ENCODE measurements at places on chromosomes 13 and 19. TPM values are rescaled to one million over a fixed set of nuclear protein-coding genes. Genes with fewer than 3 reads are reported as not detected.
A peak's percentile ranks its signal among the peaks of the same experiment; 100 is the strongest.

The ACP7 gene
- not detected for total RNA-seq

The FXYD1 gene
- total RNA-seq: 6.8 TPM

The ZNF302 gene
- total RNA-seq: 12.2 TPM

The RNF126 gene
- 16.9 TPM for total RNA-seq

The RASAL3 gene
- 2.4 TPM for total RNA-seq

The CYP2F1 gene
- not detected for total RNA-seq

The MBD3L3 gene
- not detected for total RNA-seq

The MIA gene
- total RNA-seq: 0.79 TPM

- no peak overlapping the region for H3K4me3 ChIP-seq
- no peak for DNase-seq
- H3K4me1 ChIP-seq: no peaks in the 10 kb centered on the region
- no peaks in the 10 kb centered on the region for H3K27me3 ChIP-seq
- no peak overlapping the region for H3K27ac ChIP-seq
Observed at GRCh38 chr13:37067874-37068273, 8.4 kb upstream of the SUPT20H start.

DNA sequence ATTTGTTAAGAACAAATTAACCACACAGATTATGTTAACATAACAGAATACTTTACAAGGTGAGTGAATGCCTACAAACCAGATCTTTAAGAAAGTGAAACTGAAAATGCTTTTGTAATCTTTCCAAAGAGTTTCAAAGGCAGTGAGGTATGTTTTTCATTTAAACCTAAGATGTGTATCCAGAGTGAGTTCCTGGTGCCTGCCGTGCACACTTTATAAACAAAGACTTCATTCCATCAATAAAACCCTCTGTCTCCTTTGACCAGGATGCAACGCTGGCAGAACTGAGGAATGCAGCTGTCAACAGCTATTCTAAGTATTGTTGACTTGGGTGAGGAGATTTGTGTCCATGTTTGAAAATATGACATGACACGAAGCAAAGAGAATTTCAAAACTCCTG is 344.6 kb downstream of the DNAJC15 start:
- no peak overlapping the region for H3K4me3 ChIP-seq
- H3K36me3 ChIP-seq: no peaks in the 10 kb centered on the region
- DNase-seq: no peak
- peak overlapping the region; percentile 36 for H3K27ac ChIP-seq
- peaks cover 5% of the 10 kb centered on the region for H3K4me1 ChIP-seq
- no peaks in the 10 kb centered on the region for H3K27me3 ChIP-seq

- H3K4me1 ChIP-seq: no peaks in the 10 kb centered on the region
- no peak overlapping the region for H3K4me3 ChIP-seq
- H3K27me3 ChIP-seq: no peaks in the 10 kb centered on the region
- no peak for DNase-seq
Observed at GRCh38 chr13:29654843-29655547, 59.5 kb upstream of the SLC7A1 start.

DNA sequence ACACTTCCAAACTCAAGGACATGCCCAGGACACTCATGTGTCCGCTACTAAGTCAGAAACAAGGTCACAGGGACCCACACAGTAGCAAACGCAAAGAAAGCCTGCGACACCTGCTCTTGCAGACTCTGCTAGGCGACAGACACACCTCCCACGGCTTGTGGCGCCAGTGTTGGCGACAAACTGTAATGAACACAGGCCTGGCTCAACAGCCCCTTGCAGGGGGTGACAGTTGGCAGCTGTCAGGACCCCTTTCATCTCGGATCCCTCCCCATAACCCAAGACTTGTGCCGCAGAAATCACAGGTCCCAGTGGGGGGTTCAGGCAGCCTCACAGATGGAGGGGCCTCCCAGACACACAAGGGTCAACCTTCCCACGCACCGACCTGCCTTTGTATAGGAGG is 364 bp downstream of the CKM start:
- DNase-seq: no peak
- H3K4me3 ChIP-seq: no peak overlapping the region
- H3K36me3 ChIP-seq: no peaks in the 10 kb centered on the region

DNA sequence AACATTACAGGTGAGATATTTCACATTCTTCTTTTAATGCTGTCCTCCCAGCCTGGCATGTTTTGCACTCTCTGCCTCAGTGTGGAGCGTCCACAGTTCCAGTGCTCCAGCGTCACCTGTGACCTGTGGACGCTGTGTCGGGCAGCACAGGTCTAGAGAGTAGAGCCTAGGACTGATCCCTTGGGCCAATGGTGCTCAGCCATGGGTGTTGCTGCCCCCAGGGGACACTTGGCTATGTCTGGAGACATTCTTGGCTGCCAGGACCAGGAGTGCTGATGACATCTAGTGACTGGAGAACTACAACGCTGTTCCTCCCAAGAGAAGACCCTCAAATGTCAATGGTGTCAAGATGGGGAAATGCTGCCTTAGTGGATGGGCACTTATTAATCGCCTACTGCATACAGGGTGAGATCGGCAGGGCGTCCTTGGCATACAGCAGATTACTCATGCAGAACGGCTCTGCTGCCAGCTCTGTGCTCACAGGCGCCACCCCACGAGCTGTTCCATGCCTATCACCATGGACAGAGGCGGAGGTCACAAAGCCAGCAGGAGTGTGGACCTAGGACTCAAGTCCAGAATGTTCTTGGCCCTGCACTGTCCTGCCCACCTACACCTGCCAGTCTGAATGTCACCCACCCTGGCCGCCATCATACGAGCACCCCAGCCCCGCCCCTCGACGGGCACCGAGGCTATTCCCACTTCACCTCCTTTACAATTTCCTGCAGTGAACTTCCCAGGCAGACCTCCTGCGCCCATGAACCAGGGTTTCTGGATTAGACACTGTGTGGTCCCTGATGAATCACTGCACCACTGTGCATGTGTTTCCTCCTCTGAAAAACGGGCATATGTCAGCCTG is 13.9 kb upstream of the MADCAM1 start:
- H3K36me3 ChIP-seq: no peaks in the 10 kb centered on the region
- no peak overlapping the region for H3K27ac ChIP-seq
- DNase-seq: no peak
- H3K4me1 ChIP-seq: no peaks in the 10 kb centered on the region
- no peaks in the 10 kb centered on the region for H3K27me3 ChIP-seq

- no peak overlapping the region for H3K27ac ChIP-seq
- DNase-seq: peak; percentile 18
- no peak overlapping the region for H3K4me3 ChIP-seq
- no peaks in the 10 kb centered on the region for H3K4me1 ChIP-seq
Observed at GRCh38 chr13:39616087-39616694, 13.2 kb upstream of the LHFPL6 start.

DNA sequence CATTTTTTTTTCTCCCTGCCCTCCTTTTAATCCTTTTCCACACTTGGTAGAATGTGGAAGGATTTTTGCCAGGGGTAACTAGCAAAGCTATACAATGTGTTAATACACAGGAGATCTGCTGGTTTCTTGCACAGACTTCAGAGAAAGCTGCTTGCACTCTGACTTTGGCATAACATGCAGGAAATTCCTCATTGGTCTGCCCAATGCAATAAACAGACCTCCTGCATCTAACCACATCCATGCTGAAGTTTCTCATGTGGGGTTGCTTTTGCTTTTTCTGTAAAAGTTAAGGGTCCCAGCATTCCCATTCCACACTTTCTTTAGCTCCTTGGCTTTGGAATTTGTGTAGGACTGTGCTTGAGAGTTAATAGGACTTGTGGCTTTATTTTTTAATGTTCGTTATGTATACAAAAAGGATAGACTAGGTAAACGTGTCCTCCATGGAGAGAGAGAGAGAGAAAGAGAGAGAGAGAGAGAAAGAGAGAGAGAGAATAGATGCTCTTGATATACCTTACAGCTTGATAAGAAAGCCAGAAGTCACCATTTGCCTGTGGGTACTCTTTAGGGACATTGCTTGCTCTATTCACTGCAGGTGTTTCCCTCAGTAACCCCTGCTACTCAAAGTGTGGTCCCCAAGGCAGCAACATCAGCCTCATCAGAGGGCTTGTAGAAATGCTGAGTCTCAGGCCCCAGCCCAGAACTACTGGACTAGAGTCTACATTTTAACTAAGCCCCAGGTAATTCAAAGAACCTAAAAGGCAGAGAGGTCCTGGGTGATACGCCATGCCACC is 170.5 kb downstream of the SHISA2 start:
- no peaks in the 10 kb centered on the region for H3K27me3 ChIP-seq
- no peaks in the 10 kb centered on the region for H3K4me1 ChIP-seq
- no peak overlapping the region for H3K27ac ChIP-seq

DNA sequence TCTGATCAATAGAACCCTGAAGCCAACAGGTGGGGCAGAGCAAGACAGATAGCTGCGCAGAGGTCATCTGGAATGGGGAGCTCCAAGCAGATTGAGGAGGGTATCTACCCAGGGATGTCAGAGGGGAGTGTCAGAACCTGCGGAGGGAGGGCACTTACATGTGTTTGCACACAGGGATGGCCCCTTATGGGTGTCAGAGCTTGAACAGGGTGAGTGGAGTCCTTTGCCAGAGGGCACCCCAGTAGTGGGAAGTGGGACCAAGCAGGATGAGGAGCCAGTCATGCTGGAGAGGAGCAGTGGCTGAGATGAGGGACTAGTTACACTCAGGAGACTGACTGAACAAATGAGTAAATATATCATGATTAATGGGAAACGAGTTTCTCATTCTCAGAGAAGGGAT is 17.0 kb upstream of the SIGLEC14 start:
- no peak overlapping the region for H3K4me3 ChIP-seq
- no peaks in the 10 kb centered on the region for H3K27me3 ChIP-seq
- no peaks in the 10 kb centered on the region for H3K4me1 ChIP-seq
- no peaks in the 10 kb centered on the region for H3K36me3 ChIP-seq

DNA sequence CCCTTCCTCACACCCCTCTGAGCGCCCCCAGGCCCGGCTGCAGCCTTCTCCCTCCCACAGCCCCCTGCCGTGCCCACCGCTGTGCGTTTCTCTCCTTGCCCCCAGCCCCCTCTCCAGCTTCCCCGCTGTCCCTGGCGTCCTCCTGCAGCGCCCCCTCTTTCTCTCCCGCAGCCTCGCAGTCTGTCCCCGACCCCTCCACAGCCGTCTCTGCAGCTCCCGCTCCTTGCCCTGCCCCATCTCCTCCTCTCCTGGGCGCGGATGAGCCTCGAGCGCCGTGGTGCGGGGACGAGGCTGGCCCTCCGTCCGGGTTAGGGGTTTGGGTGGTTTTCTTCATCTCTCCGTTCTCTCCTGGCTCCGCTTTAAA is 1.1 kb downstream of the KMT5C start:
- DNase-seq: no peak
- no peaks in the 10 kb centered on the region for H3K36me3 ChIP-seq
- no peaks in the 10 kb centered on the region for H3K4me1 ChIP-seq
- H3K4me3 ChIP-seq: peak overlapping the region; percentile 57

DNA sequence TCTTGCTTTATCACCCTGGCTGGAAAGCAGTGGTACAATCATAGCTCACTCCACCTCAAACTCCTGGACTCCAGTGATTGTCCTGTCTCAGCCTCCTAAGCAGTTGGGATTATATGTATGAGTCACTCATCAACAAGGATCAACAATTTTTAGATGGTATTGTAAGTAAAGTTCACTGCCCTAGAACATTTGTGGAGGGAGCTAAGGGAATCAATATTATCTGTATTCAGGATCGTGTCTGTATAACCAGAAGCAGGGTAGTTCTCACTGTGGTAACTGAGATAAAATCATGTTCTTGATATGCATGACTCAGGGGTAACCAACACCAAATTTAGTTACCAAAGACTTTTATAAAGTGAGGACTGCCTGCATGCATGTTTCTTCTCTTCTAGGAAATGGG is 27.0 kb downstream of the ZMYM5 start:
- no peaks in the 10 kb centered on the region for H3K4me1 ChIP-seq
- no peaks in the 10 kb centered on the region for H3K27me3 ChIP-seq
- no peak overlapping the region for H3K4me3 ChIP-seq
- H3K27ac ChIP-seq: no peak overlapping the region
- DNase-seq: no peak

Measured in pancreas (tissue), 10 donors.